ENCODE measurements at places on chromosomes 6 and 20.

- no peak for DNase-seq
Observed at GRCh38 chr6:147922799-147923198, 414.3 kb downstream of the SAMD5 start.

GRCh38 chr6:148423601-148424270, 81.1 kb downstream of the SASH1 start:
- peak; percentile 54 for DNase-seq

- peak; percentile 55 for DNase-seq
Observed at GRCh38 chr6:154878871-154879491, 116.1 kb upstream of the TIAM2 start.

DNA sequence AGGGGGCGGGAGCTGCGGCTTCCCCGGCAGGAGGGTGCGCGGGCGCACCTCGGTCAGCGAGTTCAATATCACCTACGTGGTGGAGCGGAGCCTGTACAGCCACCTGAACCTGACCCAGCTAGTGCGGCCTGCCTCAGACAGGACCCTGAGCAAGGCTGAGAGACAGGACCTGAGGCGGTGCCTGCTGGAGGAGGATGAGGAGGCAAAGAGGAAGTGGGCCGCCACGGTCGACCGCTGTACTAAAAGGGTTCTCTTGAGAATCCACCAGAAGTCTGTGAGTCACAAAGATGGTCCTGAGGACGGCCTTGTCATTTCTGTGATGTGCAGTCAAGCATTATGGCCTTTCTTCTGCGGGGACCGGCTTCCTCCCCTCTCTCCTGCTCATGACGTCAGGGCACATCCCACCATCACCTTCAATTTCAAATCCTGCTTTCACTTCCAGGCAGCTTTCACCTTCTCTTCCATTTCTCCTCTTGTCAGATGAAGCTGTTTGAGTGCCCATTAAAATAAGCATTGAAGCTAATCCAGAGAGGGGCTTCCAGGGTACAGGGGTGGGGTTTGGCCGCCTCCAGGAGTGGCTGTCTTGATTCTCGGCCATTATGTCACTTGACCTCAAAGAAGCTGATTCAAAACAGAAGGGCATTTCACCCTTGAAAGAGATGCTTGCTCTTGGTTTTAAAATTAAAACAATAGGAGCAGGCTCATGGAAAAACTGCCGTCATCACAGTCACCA, 177.6 kb downstream of the SASH1 start:
- DNase-seq, result no peak

GRCh38 chr6:2178125-2178524, 67.3 kb downstream of the GMDS start:
- DNase-seq, result no peak

- no peak for DNase-seq
Observed at GRCh38 chr6:153340568-153340967, 209.5 kb upstream of the RGS17 start.

- DNase-seq, result no peak
Observed at GRCh38 chr20:47314647-47315338, 41.7 kb downstream of the ZMYND8 start.

DNA sequence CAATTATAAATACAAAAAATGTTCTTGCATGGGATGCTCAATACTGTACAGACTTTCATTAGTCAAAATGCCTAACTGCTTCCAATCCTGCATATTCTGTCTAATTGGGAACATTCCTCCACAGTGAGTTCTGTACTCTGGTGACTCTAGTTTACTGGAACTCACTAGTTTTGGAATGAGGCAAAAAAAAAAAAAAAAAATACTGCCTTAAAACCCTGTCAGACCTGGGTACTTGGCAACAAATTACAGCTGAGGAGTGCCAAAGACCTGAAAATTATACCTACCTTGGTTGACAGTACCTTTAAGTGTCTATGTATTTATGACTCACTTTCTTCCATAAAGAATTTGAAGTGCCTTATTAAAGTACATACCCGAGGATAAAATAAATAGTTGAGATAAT, 276.7 kb downstream of the FARS2 start:
- DNase-seq, result no peak

- DNase-seq, result peak; percentile 17
Observed at GRCh38 chr20:5779071-5779900, 29.1 kb downstream of the SHLD1 start.

GRCh38 chr6:144840619-144841018, 555.5 kb downstream of the UTRN start:
- DNase-seq, result no peak

GRCh38 chr20:11795071-11795615, 122.5 kb upstream of the BTBD3 start:
- DNase-seq, result no peak

DNA sequence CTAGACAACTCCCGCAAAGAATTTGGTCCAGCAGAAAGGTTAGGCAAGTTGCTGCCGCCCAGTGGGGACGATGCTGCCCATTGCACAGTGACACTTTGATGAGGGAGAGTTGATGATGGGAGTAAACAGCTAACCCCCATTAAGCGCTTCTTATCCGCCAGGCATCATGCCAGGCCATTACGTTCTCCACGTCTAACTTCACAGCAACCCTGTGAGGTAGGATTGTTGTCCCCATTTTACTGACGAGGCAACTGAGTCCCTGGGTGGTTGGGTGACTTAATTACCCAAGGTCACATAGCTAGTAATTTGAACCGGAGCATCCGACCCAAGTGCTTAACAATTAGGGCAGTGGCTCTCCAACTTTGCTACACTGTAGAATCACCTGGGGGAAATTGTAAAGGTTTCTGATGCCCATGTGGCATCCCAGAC, 738 bp downstream of the RALGAPB start:
- DNase-seq, result peak; percentile 30

- DNase-seq, result peak; percentile 22
Observed at GRCh38 chr6:117477988-117478852, 4.3 kb upstream of the DCBLD1 start.

GRCh38 chr6:54988576-54988975, 142.0 kb downstream of the FAM83B start:
- DNase-seq, result no peak

- peak; percentile 58 for DNase-seq
Observed at GRCh38 chr6:26550250-26550993, 12.3 kb downstream of the HMGN4 start.

- DNase-seq, result no peak
Observed at GRCh38 chr20:25070821-25071473, 11.0 kb downstream of the VSX1 start.

GRCh38 chr6:16238057-16238962, at the start of gene GMPR:
TSS of gene GMPR (plus strand) at chr6:16238587. CDS start at chr6:16238694, 107 bp downstream.
- DNase-seq, result peak; percentile 60

GRCh38 chr6:105019285-105019684, 62.4 kb downstream of the LIN28B start:
- DNase-seq, result no peak

DNA sequence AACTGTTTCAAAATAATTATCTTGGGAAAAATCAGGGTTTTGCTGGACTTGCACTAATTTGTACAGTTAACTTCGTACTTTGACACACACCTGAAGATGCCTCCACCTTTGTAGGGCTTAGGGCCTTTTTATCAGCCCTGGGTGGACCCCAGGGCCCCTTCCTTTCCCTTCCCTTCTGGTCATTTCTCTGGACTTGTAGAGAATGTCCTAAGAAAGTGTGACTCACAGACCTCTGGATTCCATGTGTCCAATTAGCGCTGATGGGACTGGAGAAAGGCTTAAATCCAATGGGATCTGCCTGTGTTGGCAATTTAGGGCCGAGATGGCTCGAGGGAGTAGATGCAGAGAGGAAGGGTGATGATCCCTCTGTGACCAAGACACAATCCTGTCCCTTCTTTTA, 9.3 kb downstream of the TRIM15 start:
- no peak for DNase-seq

- peak; percentile 25 for DNase-seq
Observed at GRCh38 chr6:154995254-154996015, at the start of gene TIAM2. TSS of gene TIAM2 (plus strand) at chr6:154995315. CDS start at chr6:155129224, 133,909 bp downstream.

- DNase-seq, result peak; percentile 24
Observed at GRCh38 chr6:11711003-11711983, 67.3 kb downstream of the ADTRP start.

- DNase-seq, result no peak
Observed at GRCh38 chr6:143288923-143289322, 161.6 kb downstream of the ADAT2 start.

DNA sequence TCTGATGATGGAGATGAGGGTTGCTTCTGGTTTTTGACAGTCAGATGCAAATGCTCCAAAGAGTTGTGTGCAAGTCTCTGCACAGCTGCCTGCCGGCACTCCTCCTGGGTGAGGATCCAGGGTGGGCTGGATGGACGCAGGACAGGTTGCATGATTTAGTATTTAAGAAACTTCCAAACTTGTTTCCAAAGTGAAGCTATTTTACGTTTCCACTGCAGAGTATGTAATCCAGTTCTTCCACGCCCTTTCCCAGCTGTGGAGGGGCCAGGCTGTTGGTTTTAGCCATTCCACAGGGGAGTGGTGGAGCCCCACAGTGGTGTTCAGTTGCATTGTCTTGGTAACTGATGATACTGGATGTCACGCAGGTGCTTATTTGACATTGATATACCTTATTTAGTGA, 157.3 kb downstream of the THBS2 start:
- DNase-seq, result no peak

DNA sequence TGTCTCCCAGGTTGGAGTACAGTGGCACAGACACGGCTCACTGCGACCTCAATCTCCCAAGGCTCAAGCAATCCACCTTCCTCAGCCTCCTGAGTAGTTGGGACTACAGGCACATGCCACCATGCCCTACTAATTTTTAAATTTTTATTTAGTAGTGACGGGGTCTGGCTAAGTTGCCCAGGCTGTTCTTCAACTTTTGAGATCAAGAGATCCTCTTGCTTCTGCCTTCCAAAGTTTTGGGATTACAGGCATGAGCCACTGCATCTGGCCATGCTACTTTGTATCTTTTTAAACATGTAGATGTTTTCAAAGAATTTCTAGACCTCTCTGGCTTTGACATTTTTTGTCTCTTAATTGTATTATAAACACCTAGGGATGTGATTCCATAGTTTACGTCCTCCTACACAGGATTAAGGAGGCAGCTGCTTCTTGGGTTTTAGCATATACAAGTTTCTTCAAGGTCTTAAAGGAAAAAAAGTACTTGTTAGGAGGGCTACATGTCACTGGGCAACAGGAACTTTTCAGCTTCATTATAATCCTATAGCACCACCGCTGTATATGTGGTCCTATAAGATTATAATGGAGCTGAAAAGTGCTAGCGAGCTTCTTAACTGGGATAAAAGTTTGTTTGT, 1.3 kb downstream of the ADAT2 start:
- no peak for DNase-seq

DNA sequence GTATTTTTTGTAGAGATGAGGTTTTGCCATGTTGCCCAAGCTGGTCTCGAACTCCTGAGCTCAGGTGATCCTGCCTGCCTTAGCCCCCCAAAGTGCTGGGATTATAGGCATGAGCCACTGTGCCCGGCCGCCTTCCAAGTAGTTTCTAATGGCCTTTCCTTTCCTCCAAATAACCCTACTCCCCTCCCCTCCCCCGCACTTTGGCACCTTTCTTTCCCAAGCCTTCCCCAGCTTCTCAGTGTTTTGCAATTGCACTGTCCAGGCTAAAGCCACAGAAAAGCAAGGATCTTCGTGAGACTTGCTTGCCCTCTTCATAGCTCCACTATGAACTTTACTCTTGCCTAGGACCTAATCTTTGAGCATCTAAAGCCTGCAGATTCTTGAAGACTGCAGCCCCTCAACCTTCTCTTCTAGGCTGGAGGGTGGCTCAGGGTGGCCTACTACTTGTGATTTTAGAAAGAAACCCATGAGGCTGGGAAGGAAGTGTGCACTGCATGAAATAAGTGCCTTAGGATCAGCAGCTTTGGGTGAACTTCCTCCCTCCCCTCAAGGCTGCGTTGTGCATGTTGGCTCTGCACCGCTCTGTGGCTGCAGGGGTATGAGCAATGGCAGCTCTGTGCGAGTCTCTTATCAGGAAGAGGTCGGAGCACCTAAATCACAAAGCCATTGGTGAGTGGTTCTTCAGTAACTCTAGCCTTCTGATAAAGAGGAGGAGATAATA, 152.4 kb upstream of the SNX9 start:
- DNase-seq, result no peak

DNA sequence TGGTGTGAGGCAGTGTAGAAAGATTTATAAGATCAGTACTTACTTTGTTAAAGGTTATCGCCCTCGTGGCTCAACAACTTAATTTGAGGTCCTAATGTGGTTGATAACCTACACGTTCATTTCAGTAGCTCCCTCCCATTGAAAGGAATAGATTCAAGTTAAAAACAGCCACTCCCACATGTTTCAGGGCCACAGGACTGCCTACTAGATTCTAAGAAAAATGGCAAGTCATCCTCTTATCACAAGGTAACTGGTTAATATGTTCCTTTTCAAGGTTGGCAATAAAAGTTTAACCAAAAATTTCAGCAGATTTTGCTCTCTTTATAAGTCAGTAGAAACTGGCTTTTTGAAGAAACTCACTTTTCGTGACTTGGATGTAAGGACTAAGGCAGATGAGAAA, 17.1 kb downstream of the GSTA2 start:
- DNase-seq, result no peak

DNA sequence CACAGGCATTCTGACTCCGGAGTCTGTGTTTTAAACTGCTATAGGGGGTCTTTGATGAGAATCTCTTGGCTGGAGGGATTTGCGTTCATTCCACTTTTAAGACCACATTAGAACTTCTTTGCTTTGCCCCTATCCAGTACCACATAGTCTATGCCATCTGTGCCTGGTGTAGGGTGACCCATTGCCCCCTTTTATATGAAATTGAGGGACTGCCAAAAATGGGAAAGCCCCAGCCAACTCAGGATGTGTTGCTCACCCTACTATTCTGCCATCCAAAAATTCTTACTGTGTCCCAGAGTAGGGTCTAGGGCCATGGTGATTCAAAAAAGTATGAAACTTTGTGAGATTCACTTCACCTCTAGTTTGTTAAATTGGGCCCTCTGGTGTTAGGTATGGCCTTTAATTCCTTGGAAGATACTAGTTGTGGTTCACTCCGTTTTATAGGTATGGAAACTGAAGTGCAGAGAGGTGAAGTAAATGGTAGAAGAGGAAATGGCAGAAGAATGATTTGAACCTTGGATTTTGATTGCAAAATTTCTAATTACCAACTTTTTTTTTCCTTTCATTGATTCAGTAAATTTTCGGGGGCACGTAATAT, 1.4 kb downstream of the PFDN4 start:
- DNase-seq, result no peak

DNA sequence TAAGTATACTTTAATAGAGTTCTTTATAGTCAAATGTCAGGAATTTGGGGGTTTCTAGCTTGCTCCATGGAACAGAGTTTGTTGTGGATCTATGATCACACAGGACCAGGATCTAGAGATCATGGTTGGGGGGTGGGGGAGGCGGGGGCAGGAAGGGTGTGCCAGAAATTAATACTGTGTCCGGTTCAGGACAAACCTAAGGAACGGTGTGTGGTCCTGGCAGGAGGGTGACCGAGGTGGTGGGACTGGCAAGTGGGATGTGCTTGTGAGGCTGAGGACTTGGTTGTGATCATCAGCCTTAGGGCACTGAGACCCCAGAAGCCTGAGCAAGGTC, 27.9 kb downstream of the GSTA3 start:
- no peak for DNase-seq

DNA sequence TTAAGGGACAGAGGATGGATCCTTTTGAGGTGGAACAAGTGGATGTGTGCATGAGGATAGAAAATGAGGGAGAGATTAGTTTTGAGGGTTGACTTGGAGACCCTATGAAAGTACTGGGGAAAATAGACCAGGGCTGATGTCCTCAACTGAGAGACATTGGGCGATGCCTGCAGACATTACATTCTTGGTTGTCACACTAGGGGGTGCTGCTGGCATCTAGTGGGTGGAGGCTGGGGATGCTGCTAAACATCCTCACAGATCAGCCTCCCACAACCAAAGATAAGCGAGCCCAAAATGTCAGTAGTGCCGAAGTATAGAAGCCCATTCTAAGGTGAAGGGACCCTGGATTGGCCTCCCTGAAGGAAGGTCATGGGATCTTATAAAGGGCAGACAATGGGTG, 63.3 kb downstream of the MOCS1 start:
- DNase-seq, result no peak
